ENCODE measurements at places on chromosomes 7 and 10. TPM values are rescaled to one million over a fixed set of nuclear protein-coding genes. Genes with fewer than 3 reads are reported as not detected.
A peak's percentile ranks its signal among the peaks of the same experiment; 100 is the strongest.

Gene GPR26
- total RNA-seq: not detected

Gene CNNM1
- total RNA-seq: not detected

Gene MSRB2
- 13.6 TPM for total RNA-seq

GRCh38 chr10:88336334-88336733, 246.8 kb downstream of the RNLS start:
- no peaks in the 10 kb centered on the region for H3K4me1 ChIP-seq
- no peaks in the 10 kb centered on the region for H3K36me3 ChIP-seq
- no peak overlapping the region for H3K27ac ChIP-seq

DNA sequence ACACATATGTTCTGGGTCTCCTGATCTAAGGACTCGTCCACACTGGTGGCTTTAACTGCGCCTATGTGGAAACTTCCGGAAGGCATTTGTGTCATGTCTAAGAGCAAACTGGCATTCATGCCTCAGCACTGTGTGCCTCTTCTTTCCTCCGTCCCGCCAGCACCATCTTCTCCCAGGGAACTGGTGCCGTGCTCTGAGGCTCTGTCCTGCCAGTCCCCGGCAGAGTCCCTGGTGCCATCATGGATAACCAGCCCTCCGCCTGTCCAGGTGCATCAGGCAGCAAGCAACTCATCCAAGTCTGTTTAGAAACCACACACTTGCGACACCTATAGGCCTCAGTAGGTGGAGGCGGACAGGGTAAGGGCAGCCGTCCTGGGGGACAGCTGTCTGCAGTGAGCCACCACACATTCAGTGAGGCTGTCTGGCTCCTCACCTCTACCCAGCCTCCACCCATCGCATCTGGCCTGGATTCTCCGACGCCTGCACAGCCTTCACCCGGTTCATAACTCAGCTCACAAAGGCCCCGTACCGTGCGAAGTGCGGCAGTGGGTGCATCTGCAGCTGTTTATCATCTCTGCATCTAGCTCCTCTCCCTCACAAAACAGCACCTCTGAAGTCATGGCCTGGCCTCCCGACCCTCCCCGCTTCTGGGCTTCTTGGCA, 162.7 kb downstream of the DIP2C start:
- no peaks in the 10 kb centered on the region for H3K36me3 ChIP-seq
- H3K4me3 ChIP-seq: no peak overlapping the region
- no peak for DNase-seq
- no peaks in the 10 kb centered on the region for H3K27me3 ChIP-seq
- H3K4me1 ChIP-seq: no peaks in the 10 kb centered on the region

- DNase-seq: no peak
- no peak overlapping the region for H3K4me3 ChIP-seq
- H3K27ac ChIP-seq: no peak overlapping the region
Measured at GRCh38 chr10:99895867-99896266, 113.4 kb downstream of the ABCC2 start.

DNA sequence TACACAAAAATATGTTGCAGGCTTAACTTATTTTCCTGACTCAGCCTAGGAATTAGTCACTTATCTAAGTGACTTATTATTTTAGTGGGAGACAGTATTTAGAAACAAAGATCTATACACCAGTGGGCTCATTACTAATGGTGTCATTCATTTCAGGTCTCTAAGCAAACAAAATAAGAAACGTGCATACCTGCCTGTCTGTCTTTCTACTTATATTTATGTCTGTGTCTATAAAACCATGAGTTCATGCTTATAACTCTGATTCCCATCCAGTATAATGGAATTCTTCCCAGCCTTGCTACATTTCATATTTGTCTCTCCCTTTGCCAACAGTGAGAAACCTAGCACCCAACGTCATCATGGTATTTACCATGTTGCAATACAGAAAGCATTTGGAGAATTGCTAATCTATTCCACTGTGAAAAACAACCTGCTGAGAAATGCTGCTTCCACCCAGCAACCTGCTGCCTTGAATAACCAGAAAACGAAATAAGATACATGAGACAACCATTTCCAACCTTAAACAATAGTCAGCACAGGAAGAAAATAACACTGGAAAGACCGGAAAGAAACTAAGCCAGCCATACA, 501.0 kb downstream of the GLRX3 start:
- H3K4me3 ChIP-seq: no peak overlapping the region
- H3K27me3 ChIP-seq: no peaks in the 10 kb centered on the region
- H3K36me3 ChIP-seq: no peaks in the 10 kb centered on the region
- H3K4me1 ChIP-seq: no peaks in the 10 kb centered on the region
- no peak overlapping the region for H3K27ac ChIP-seq
- DNase-seq: no peak

GRCh38 chr10:26844396-26844975, 16.3 kb downstream of the ABI1 start:
- H3K4me1 ChIP-seq: no peaks in the 10 kb centered on the region
- no peak overlapping the region for H3K27ac ChIP-seq
- H3K36me3 ChIP-seq: no peaks in the 10 kb centered on the region
- no peak for DNase-seq
- H3K27me3 ChIP-seq: no peaks in the 10 kb centered on the region

DNA sequence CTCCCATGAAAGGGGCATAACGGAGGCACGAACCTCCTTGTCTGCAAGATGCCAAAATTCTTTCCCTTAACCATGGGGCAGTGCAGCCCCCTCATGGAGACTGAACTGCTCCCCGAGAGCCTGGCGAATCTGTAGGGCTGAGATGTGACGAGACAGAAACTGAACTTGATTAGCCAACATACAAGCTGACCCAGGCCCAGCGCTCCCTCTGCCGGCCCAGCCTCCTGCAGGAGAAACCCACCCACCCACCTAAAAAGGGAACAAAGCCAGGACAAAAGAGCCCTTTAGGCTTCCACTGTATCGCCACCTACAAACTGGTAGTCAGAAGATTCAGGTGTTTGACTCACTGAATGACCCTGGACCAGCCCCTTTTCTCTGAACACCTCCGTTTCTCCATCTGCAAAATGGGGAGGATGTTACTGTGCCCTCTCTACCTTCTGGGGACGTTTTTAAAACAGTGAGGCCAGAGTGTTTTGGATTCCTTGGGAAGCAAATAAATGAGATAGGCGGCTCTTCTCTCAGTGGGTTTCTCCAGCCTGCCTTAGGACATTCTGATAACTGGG, 58.4 kb downstream of the C10orf105 start:
- no peaks in the 10 kb centered on the region for H3K27me3 ChIP-seq
- DNase-seq: no peak
- H3K36me3 ChIP-seq: no peaks in the 10 kb centered on the region

- no peaks in the 10 kb centered on the region for H3K27me3 ChIP-seq
- DNase-seq: no peak
- no peak overlapping the region for H3K4me3 ChIP-seq
- H3K27ac ChIP-seq: no peak overlapping the region
- no peaks in the 10 kb centered on the region for H3K36me3 ChIP-seq
Measured at GRCh38 chr7:105816266-105816843, 60.0 kb downstream of the ATXN7L1 start.

DNA sequence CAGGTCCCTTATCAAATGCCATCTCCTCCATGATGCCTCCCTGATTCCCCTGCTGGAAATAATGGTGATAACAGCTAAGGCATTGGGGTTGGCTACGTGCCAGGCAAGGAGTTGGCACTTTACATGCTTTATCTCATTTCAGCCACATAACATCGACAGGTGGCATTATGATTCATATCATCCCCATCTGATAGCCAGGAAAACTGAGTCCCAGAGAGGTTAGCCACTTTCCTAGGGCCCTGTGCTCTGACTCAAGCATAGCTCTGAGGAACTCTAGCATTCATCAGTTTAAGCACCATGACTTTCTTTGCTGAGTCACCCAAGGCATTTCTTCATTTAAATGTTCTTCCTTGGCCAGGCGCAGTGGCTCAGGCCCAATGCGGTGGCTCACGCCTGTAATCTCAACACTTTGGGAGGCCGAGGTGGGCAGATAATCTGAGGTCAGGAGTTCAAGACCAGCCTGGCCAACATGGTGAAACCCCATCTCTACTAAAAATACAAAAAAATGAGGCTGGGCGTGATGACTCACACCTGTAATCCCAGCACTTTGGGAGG, 6.6 kb downstream of the LEP start:
- DNase-seq: peak; percentile 18
- no peak overlapping the region for H3K4me3 ChIP-seq
- no peaks in the 10 kb centered on the region for H3K4me1 ChIP-seq
- no peaks in the 10 kb centered on the region for H3K27me3 ChIP-seq
- no peak overlapping the region for H3K27ac ChIP-seq
- no peaks in the 10 kb centered on the region for H3K36me3 ChIP-seq

- H3K36me3 ChIP-seq: no peaks in the 10 kb centered on the region
- DNase-seq: no peak
- H3K4me1 ChIP-seq: peaks cover 8% of the 10 kb centered on the region
- H3K4me3 ChIP-seq: no peak overlapping the region
- no peak overlapping the region for H3K27ac ChIP-seq
- H3K27me3 ChIP-seq: no peaks in the 10 kb centered on the region
Measured at GRCh38 chr10:130141460-130141859, 5.3 kb downstream of the GLRX3 start.

Measured in HCT116 (cell line).